ENCODE measurements at places on chromosomes 5 and 9.
A peak's percentile ranks its signal among the peaks of the same experiment; 100 is the strongest.

GRCh38 chr5:79318935-79319614, 83.1 kb downstream of the JMY start:
- no peak for DNase-seq

DNA sequence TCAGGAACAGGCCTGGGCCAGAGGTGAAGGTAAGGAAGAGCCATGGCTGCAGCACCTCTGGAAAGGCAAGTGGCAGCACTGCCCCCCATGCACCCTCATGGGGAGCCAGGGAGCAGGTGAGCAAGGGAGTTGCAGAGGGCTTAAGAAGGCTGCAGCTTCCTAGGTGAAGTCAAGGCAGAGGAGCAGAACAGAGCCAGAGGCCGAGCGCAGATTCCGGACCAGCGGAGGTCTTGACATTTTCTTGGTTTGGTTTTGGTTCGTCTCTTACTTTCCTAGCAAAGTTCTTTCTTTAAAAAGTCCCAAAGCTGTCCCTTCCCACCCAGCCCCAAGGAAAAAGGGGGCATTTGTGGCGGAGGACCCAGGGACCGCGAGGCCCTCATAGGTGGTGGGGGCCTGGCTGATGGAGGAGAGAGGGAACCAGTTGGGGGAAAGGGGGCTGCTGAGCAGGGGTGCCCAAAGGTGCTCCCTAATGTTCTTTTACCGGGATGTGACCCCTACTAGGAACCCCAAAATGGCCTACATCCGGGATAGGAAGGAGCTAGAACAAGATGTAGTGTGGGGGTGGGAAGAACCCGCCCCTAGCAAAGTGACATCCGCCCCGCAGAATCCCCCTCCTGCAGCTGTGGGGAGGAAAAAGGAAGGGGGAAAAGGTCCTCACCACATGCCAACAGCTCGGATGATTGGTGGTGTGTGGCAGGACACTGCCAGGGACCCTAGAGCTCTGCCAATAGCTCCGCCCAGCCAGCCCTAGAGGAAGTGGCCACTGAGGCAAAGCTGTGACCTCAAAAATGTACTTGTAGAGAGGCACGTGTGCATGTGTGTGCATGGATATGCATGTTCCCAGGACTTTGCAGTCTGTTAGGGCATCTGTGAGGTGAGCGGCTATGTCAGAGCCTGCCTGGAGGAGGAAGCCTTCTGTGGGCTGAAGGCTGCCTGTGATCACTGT, 914 bp upstream of the CD72 start:
- DNase-seq = peak; percentile 41

GRCh38 chr9:23907343-23907742, 81.3 kb upstream of the ELAVL2 start:
- no peak for DNase-seq

DNA sequence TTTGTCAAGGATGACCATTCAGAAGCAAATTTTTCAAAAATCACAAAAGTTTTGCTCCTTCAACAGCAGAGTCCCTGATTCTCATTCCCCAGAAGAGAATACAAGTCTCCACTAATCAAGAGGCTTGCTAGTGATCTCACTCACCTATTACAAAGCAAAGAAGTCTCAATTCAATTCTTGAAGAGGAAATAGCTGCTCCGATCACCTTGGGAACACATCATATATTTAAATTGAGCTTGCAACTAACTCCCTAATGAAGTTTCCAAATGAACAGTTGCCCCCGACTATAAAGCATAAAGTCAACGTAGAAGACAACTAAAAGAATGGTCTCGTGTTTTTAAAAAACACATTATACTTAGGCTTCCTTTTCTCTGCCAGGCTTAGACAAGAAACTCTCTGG, 1.6 kb downstream of the LIFR start:
- no peak for DNase-seq

DNA sequence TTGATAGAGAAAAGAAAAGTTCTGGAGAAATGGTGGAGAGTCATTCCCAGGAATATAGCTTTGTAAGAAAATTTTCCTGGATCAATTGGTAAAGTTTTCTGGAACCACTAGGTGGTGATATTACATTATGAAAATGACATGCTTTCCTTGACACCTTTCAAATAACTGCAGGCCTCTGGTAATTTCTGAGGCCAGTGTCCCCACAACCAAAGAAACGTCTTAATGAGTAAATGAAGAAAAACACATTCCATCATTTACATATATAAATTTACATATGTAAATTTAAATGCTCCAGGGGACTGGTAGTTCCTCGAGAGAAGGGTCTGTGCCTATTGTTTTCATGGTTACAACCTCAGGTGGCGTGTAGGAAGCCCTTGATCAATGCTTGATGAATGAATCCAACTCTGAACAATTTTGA, 17.2 kb upstream of the RGS3 start:
- DNase-seq = no peak

DNA sequence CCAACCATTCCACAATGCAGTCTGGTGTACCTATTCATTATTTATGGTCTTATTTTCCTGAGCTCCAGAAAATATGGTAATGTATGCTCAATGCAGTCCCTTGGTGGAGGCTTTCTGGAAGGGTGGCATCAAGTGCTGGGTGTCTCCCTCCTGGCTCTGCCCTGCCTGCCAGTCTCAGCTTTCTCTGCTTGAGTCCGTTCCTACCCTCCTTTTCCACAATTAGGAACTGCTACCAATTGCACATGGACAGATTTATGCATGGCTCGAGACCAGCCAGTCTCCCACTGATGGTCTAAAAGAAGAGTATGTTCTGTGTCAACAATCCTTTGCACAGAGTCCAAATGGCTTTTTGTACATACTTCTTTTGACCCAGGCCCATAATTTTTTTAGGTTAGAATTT, 189.8 kb downstream of the TLE1 start:
- DNase-seq = no peak

- no peak for DNase-seq
These were observed 36.5 kb upstream of the SLC9A3 start for GRCh38 chr5:560792-561166.

- no peak for DNase-seq
These were observed 20.3 kb downstream of the LPCAT1 start for GRCh38 chr5:1503241-1504068.

GRCh38 chr9:99385215-99385614, 163.1 kb downstream of the SEC61B start:
- DNase-seq = no peak

- no peak for DNase-seq
These were observed 1.7 kb upstream of the AGTPBP1 start for GRCh38 chr9:85743275-85744128.

GRCh38 chr9:122579874-122580273, 3.3 kb downstream of the OR1L8 start:
- no peak for DNase-seq

- no peak for DNase-seq
These were observed 8.7 kb upstream of the GDA start for GRCh38 chr9:72140586-72140985.

DNA sequence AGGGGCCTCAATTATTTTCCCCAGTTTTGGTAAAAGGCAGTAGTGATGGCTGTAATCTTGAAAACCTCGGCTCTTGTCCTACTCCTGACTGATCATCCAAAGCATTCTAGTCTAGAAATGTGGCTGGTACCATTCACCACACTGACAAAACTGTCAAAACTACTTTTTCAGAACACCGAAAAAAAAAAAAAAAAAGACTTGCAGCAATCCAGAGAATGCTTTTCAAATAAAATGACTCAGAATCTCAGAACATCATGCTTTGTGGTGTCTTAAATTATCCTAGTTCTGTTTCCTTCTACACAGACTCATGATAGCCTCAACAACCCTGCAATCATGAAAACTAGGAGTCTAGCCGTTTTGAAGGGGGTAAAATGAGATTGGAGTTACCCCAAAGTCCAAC, 13.4 kb downstream of the SLC28A3 start:
- no peak for DNase-seq

GRCh38 chr9:133054966-133055365, 6.8 kb upstream of the CEL start:
- no peak for DNase-seq

- DNase-seq = no peak
These were observed 17.4 kb downstream of the ANKS6 start for GRCh38 chr9:98778711-98779530.

GRCh38 chr9:129761901-129762369, 9.1 kb upstream of the PTGES start:
- no peak for DNase-seq

DNA sequence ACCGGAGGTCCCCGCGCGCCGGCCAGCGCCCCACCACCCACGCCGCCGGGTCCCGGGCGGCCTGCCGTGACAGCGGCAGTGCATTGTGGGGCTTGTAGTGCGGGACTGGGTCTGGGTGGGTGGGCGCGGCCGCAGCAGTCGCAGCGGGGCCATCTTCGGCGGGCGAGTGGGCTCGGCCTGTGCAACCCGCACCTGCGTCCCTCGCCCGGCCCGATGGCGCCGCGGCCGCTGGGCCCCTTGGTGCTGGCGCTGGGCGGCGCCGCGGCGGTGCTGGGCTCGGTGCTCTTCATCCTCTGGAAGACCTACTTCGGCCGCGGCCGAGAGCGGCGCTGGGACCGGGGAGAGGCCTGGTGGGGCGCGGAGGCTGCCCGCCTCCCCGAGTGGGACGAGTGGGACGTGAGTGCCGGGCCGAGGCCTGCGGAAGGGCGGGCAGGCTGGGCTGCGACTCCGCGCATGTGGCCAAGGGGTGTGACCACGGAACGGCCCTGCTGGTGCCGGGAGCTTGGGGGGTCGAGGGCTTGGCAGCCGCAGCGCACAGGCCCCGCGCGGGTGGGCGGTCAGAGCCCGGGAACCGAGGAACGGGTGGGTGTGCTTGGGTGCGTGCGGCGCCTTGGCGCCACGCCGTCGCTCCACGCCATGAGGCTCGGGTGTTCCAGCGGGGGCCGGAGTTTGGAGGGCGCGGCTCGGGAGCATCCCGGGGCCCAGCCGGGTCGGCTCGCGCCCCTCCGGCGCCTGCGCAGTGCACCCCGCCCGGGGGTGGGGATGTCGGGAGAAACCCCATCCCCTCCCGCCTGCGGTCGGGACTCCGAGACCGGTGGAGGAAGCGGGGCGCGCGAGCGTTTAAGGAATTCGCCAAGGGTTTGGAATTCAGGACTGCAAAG, at the start of gene ARL10:
Gene ARL10 (plus strand): TSS at position 137 of the 881 bp plus-strand sequence. CDS start 77 bp downstream, at position 214.
- DNase-seq = peak; percentile 71

- no peak for DNase-seq
These were observed 191.3 kb downstream of the RGS3 start for GRCh38 chr9:113654605-113655428.

DNA sequence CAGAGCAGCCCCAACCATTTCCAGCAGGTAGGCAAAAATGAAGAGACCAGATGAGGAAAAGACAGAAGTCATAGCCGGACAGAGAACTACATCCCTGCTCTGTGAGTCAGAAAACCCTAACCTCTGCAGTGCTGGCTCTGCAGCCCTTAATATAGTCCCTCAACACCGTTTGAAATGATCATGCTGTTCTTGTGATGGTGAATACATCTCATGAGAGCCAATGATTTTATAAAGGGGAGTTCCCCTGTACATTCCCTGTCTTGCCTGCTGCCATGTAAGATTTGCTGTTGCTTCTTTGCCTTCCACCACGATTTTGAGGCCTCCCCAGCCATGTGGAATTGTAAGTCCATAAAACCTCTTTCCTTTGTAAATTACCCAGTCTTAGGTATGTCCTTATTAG, 216.8 kb upstream of the RFX3 start:
- no peak for DNase-seq

DNA sequence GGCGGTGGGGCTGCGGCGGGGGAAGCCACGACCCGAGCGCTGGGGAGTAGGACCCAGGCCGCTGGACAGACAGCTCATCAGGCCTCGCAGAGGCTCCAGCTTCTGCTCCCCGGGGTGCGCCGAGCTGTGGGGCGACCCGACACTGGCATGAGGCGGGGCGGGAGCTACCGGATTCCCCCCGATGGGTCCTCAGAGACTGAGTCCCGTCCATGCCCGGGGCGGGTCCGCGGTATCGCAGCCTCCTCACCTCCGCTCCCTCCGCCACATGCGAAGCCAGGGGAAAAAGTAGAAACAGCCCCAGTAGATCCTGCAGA, 2.6 kb upstream of the CCL27 start:
- DNase-seq = no peak

DNA sequence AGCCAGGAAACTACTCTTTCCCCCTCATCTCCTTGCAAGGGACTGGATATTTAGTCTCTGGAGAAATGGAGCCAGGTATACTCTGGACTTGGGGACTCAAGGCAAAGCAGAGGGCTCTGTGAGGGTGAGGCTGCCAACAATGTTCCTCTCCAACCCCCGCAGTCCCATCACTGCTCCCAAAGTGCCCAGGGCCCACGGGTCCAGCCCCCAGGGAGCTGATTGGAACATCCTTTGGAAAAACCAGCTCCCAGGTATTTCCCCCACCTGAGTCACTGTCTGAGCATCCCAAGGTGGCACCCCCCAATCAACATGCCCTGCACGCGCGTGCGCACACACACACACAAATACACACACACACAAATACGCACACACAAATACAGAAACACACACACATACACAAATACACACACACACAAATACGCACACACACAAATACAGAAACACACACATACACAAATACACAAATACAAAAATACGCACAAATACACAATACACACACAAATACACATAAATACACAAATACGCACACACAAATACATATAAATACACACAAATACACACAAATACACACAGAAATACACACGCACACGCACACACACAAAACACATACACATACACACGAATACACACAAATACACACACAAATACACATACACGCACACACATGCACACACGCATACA, 137.4 kb downstream of the DAB2IP start:
- DNase-seq = no peak

GRCh38 chr5:149697001-149697400, 33.1 kb upstream of the PPARGC1B start:
- DNase-seq = no peak

- peak; percentile 42 for DNase-seq
These were observed 270.1 kb downstream of the HSPA4 start for GRCh38 chr5:133321833-133322420.
